NCI-H2029 (cell line): ENCODE measurements at places on chromosomes 2 and 18.

DNA sequence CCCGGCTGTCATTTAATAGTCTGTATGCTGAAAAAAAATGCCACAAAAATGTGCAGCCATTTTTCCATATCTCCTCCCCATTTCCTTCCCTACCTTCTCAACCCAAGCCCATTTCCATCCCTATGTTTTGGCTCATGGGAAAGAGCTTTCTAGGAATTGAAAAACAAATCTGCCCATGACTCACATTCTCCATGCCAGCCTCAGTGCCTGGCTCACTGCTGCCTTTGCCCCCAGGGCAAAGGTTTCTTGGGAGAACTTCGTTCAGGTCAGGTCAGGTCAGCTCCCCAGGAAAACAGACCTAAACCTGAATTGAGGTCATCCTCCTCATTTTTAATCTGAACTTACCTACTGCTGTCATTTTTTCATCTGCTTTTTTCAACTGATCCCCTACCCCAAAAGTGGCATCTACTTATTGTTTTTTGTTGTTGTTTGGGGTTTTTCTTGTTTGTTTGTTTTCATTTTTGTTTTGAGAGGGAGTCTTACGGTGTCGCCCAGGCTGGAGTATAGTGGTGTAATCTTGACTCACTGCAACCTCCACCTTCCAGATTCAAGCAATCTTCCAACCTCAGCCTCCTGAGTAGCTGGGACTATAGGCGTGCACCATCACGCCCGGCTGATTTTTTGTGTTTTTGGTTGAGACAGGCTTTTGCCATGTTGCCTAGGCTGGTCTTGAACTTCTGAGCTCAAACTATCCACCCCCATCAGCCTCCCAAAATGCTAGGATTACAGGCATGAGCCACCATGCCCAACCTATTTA, 66.7 kb downstream of the FECH start:
- DNase-seq: no peak

DNA sequence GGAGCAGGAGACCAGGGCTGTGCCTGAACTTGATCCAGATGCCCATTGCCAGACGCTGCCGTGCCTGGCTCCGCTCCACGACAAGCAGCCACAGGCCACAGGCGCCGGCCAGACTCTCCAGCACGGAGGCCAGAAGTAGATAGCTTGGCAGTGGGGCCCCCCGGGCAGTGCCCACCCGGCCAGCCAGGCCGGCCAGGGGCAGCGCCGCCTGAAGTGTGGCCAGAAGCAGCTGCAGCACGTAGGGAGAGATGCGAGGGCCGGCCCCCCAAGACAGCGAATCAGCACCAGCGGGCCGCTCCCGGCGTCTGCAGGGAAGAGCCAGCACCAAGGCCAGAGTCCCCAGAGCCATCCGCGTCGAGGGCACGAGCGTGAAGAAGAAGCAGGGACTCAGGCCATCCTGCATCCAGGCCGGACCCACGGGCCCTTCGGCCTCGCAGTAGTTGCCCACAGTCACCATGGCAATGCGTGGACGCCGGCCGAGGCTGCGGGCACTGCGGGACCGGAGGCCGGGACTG, 484 bp downstream of the ABCB6 start:
- peak; percentile 57 for DNase-seq

GRCh38 chr2:54499661-54500060, 43.5 kb downstream of the SPTBN1 start:
- DNase-seq: no peak

- no peak for DNase-seq
Observed at GRCh38 chr2:16114070-16114469, 173.7 kb downstream of the MYCN start.

- DNase-seq: peak; percentile 27
Observed at GRCh38 chr2:164186591-164186990, 434.7 kb downstream of the GRB14 start.

DNA sequence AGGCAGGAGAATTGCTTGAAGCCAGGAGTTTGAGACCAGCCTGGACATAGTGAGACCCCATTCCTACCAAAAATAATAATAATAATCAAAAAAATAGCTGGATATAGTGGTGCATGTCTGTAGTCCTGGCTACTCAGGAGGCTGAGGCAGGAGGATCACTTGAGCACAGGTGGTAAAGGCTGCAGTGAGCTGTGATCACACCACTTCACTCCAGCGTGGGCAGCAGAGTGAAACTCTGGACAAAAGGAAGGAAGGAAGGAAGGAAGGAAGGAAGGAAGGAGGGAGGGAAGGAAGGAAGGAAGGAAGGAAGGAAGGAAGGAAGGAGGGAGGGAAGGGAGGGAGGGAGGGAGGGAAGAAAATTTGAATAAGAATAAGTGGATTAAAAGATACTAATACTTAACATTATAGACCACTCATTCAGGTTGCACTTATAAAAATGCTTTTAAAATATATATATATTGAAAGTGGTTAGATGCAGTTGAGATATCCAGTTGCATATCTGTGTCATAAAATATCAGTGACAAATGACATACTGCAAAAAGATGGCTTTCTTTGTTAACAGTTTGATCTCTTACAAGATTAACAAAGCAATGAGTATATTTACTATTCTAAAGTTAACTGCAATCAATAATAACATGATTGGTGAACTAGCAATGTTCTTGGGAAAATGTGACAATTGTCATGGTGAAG, 702.4 kb downstream of the CPS1 start:
- DNase-seq: no peak

GRCh38 chr2:157319795-157320194, 5.8 kb downstream of the ERMN start:
- DNase-seq: no peak

DNA sequence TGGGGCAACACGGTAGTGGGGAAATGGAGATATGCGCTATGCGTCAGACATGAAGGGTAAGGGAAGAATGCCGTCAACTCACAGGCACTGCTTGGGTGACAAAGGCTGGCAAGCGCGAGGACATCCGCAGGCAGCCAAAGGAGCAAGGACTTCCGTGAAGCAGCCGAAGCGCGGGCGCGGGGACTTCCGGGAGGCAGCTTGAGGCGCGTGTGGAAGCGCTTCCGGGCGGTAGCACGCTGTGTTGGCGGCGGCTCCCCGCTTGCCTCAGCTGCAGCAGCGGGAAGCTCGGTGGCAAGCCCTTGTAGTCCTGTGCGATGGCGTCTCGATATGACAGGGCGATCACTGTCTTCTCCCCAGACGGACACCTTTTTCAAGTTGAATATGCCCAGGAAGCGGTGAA, at the start of gene PSMA8:
Gene PSMA8, plus strand, starts transcription at position 218 of the 400 bp plus-strand sequence. Its CDS starts 97 bp downstream, at position 315.
- no peak for DNase-seq

GRCh38 chr2:239814861-239815601, 210.1 kb downstream of the NDUFA10 start:
- DNase-seq: peak; percentile 49

DNA sequence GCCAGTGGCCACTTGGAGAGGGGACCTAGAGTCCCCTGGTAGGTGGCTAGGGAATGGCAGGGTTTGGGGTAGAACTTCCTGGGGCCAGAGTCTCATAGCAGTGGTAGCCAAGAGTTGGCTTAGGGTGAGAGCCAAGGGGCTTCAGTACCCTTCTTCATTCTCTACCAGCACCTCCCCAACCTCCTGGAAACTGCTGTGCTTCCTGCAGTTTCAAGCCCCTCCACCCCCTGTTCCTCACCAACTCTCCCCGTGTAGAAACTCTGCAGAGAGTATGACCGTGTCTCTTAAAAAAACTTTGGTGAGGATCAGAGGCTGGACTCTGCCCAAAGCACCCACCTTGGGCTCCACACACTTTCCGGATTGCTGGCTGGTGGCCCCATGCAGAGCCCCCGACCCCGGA, 159.6 kb downstream of the MSH2 start:
- no peak for DNase-seq

DNA sequence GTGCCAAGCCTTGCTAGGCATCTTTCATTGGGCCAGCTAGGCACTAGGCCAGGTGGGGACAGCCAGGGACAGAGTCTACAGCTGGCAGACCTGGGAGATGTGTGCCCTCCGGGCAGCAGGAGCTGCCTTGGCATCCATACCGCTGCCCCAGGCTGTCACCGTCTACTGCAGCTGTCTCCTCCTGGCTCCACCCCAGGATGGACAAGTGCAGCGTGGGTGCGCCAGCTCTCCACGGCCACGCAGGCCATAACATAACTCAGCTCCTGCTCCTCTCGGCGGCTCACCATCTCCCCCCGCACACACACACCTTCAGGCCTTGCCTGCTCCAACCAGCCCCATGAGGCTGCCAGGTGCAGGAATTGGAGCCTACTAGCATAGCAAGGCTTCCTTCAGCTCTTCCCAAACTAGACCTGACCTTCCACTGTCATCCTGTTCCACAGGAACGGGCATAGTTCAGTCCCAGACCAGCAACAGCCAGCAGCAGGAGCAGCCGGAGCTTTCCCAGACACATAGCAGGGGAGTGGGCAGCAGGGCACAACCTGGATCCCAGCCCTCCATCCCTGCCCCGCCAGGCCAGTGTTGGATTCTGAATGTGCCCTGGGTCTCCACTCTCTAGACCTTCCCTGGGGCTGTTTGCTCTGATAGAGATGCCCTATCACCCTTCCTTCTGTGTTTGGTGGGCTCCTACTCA, 2.5 kb upstream of the ADRA2B start:
- no peak for DNase-seq

GRCh38 chr2:26457251-26457666, 20.7 kb downstream of the OTOF start:
- no peak for DNase-seq

DNA sequence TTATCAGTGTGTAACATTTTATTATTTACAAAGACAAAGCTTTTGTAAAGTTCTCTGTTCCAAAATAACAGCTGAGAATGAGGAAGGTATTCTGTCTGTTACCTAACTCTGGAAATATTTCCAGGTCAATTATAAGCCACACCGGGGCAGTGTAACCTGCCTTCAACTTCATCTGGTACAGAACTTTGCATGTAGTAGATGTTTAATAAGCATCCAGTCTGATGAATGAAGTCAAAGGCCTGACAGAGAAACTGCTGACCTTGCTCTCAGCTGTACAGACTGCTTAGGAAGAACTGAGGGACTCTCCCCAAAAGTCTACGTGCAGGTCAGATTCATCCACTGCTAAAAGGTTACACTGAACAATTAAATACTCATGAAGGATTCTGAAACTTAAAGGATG, 43.3 kb downstream of the WDFY1 start:
- no peak for DNase-seq

GRCh38 chr18:44915661-44916060, 235.0 kb downstream of the SETBP1 start:
- DNase-seq: no peak

DNA sequence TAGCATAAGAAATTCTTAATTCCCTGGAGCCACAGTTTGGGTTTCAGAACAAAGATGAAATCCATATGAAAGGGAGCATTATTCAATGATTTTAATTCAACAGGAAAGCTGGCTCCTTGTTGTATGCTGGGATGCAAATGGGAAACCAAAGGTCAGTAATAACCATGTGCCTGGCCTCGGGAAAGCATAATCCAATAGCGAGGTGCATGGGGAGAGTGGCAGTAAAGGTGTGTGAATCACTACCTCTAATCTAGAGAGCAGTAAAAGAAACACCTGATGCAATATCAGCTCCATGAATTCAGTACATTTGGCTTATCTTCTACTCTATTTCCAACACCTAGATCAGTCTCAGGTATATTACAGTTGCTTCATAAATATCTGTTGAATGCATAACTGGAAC, 220.1 kb downstream of the FBXO15 start:
- DNase-seq: no peak

GRCh38 chr2:842151-842803, 108.4 kb upstream of the SNTG2 start:
- DNase-seq: no peak

DNA sequence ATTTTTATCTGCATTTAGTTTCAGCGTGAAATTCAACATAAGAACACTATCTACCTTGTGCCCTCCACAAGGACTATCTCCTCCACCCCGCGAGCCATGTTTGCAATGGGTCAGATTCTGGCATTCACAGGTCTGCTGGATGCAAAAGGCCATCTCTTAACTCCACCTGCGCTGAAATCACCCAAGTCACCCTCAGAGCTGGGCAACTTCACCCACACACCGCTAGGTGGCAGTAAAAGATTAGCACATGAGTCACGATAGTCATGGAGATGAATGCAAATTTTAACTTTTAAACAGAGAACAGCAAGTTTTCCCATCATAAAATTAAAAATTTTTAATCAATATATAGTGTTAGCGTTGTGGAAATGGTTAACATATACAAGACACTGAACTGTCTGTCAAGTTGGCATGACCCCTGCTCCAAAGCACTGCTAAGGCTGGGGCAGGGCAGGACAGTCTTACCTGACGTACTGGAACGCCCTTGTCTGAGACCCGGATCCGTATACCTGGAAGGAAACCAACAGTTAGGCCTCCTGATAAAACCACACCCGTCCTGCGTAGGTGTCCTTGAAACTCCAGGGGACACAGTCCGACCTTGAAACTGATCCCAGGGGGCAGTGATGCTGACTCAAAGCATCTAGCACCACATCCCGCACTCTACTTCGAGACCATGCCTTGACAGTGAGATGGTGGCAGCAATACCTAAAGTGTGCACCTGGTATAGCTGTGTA, 89.6 kb downstream of the UXS1 start:
- DNase-seq: peak; percentile 47

- DNase-seq: no peak
Observed at GRCh38 chr2:165407466-165407865, 62.0 kb upstream of the CSRNP3 start.

DNA sequence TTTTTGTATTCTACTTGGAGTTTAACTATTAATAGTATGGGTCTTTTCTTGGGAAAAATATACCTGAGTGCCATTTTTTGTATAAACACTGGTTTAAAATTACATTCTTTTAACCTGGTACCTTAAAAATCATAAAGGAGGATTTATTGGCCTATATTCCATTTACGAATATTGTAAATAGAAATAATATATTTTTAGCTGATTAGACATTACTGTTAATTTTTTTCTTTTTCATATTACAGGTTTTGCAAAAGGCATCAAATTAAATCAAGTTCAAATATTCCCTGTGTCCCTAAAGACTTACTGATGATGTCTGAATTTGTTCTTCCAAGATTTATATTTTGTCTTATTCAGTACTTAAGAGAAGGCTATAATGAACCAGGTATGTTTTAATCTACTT, 44.7 kb downstream of the UBR3 start:
- no peak for DNase-seq

DNA sequence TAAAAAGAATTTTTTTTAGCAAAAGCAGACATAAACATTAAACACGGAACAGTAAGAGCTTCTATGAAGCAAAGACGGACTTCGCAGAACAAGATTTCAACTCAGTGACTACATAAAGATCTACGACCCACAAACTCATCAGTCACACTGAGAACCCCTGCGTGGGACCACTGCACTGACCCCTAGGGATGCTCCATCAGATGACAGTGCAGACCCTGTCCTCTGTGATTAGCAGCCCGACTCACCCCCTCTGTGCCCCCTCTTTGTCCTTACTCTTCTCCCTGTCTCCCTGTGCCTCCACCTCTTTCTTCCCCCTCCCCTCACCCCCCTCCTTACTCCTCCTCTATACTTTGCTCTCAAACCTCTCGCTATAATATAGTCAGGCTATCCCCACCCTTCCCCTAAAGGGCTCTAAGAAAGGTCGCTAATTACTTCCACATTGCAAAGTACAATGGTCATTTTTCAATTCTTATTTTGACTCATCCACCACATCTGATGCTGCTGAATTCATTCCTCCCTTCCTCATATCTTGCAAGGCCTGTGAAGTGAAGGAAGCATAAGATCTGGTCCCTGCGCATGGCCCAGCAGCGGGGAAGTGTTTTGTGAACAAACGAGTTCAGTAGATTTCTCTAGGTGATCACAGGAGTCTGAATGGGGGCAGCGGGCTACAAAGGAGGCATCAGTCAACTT, 89.3 kb downstream of the CABYR start:
- DNase-seq: no peak

- no peak for DNase-seq
Observed at GRCh38 chr2:207238831-207239701, 73.3 kb upstream of the KLF7 start.
